ENCODE measurements at places on chromosomes 2 and 18.

GRCh38 chr2:217835931-217836891 lies 166.6 kb downstream of the TNS1 start:
- DNase-seq = peak; percentile 17

DNA sequence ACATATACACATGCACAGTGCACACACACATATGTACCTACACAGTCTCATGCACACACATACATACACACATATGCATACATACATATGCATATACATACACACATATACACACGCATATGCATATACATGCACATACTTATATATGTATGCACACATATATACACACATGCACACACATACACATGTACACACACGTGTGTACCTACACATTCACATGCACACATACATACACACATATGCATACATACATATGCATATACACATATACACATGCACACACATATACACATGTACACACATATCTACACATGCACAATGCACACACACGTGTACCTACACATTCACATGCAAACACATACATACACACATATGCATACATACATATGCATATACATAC lies 100.3 kb upstream of the TWIST2 start:
- DNase-seq = no peak

- peak; percentile 50 for DNase-seq
These were observed 31.5 kb upstream of the NFE2L2 start for GRCh38 chr2:177296040-177296439.

- peak; percentile 44 for DNase-seq
These were observed at the start of gene CRYBA2 for GRCh38 chr2:218993345-218994315. TSS of gene CRYBA2 (minus strand) at chr2:218993422. CDS start at chr2:218993176, 246 bp downstream.

DNA sequence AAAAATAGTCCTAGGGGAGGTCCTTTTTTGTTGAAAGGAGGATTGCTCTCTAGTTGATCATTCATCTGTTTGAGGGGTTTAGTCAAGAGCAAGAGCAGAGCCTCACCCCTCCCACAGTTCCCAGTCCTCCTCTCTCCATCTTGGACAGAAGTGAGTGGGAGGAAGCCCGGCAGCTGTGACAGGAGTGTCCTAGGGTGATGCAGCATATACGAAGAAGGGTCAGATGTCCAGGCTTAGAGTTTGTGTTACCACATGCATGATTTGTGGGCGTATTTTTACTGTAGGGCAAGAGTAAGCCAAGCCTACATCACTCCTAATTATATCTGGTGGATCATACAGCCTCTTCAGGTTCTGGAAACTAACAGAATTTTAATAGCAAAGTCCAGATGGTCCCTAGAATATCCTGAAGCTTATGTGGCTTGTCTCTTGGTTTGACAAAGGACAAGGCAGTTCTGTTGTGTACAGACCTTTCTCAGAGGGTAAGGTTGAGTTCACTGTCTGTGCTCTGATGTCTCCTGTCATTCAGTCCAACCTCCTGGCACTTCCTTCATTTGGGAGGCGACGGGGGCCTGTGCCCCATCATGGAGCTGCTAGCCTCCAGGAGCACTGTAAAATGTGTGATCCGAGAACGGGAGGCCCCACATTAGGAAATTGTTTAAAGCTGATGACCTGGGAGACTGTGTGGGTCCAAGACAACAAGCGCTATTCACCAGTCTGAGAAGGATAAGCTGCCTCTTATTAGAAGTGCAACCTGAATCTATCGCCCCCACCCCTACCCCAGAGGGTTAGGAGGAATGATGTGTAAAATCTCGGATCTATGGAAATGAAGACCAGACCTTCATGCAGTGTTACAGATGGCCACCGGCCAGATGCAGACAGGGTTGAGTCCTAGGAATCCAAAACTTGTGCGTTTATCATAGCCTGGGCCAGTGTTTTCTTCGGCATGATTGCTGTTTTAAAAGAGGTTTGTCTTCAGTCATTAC lies 6.9 kb downstream of the CEP68 start:
- DNase-seq = no peak

GRCh38 chr2:162368494-162368893 lies 24.6 kb downstream of the GCA start:
- DNase-seq = no peak

DNA sequence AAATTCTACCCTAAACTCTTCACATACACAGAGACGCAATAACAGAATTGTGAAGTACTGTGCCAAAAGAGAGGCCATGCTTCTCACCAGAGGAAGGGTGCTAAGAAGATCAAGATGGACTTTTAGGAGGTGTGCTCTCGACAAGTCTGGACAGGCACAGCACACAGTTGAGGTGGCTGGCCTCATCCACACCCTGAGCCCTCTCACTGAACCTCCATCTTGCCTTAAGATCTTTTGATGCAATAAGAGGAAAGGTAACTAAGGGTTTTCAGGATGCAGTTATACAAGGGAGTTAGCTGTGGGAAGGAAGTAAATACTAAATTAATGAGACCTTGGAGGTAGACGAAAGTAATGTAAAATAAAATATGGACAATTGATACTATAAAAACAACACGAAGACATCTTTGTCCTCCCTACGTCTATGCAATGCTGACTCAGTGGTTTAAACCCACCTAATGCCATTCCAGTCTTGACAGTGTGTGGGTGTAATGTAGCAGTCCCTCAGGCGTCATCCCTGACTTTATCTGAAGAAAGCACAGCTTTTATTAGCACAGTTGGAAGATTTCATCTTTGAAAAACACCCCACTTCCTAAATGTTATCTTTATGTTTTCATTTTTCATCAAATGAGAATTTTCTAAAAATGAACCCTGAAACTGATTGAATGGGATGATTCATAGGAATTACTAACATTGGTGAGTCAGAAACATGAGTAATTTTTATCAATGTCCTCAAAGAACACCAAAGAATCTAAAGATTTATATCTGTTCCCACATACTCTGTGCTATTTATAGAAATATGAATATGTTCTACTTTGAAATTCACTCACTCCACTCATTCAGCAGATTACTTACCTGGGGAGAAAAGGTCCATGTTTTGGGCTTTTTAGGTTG lies 34.0 kb upstream of the MALL start:
- peak; percentile 75 for DNase-seq

DNA sequence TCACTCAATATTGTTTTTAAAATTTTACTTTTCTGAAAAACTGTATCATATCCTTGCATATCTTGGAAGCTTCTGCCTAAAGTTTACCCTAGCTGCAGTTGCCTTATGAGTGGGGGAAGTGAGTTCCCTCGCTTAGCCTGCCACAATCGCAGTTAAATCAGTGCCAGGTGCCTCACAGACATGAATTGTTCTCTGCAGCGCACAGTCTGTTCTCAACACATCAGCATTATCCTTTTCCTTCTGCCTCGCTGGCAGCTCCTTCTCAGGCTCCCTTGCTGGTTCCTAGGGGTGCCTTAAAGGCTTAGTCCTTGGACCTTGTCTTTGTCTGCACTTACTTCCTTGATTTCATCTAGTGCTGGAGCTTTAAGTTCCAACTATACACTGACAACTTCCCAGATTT lies 132.8 kb downstream of the TTC27 start:
- DNase-seq = no peak

GRCh38 chr18:23142251-23142929 lies 7.1 kb downstream of the CABLES1 start:
- DNase-seq = peak; percentile 74

All from epithelial cell of esophagus (primary cell).